ENCODE measurements at places on chromosomes 13 and 19.

DNA sequence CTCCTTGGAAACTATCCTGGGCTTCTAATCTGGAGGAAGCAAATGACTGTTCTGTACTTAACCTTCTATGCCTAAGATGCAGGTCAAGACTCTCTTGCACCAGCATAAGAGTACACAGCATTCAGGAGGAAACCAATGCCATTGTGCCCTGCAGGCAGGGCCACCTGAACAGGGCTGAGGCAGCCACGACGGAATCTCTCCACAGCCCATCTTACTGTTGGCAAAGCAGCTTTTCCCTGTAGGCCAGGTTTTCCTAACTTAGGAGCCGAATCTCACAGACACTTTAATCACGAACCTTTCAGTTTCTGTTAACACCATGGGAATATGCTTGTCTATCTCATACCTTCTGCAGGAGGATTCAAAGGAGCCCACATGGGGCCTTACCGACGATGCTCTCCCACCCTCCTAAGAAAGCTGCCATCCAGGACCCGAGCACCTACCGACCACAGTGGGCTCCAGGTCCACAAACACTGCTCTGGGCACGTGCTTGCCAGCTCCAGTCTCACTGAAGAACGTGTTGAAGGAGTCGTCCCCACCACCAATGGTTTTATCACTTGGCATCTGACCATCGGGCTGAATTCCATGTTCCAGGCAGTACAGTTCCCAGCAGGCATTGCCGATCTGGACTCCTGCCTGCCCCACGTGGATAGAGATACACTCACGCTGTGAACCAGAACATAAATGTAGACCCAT lies 2.6 kb downstream of the TUBA3C start:
- DNase-seq: no peak

- no peak for DNase-seq
Observed at GRCh38 chr19:57689750-57690149, 8.0 kb downstream of the ZNF551 start.

GRCh38 chr19:42850981-42851717 lies 28.4 kb downstream of the PSG1 start:
- no peak for DNase-seq

DNA sequence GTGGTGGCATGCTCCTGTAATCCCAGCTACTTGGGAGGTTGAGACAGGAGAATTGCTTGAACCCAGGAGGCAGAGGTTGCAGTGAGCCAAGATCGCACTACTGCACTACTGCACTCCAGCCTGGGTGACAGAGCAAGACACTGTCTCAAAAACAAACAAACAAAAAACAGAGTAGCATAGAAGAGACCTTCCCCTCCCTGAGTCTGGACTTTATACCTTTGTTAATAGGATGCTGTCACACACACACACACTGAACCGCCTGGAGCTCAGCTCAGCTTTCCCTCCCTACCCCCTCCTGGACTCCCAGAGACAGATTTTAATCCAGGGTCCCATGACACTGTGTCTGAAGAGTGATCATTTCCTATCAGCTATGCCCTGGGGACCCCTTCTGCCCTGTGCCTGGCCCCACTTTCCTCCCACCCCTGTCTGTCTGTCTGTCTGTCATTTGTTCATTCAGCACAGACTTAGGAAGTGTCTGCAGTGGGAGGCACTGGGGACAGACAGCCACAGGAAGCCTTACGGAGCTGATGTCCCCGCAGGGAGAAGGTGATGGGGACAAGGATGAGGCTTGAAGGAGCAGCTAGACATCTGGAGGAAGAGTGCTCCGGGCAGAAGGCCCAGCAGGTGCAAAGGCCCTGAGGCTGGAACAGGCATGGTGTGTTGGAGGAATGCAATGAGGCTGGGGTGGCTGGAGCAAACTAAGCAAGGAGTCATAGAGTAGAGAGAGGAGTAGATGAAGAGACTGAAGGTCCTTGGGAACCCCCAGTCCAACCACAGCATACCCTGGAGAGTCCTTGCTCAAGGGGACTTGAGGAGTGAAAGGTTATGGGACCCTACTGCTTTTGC lies 4.9 kb downstream of the CERS4 start:
- no peak for DNase-seq

DNA sequence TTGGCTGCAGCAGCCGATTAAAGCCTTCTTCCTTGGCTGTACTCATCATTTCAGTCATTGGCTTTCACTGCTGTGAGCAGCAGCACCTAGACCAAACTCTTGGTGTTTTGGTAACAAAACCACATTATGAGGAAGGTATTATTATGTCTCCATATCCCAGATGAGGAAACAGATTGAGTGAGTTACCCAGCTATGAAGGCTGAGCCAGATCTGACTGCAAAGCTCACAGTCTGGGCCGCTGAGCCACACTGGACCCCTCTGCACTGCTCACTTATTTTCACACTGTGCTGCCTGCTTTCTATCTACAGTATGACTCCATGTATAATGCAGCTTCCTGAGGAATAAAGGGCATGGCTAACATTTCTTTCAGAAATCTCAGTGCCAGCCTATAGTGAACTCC lies 24.5 kb downstream of the CRYL1 start:
- DNase-seq: no peak

DNA sequence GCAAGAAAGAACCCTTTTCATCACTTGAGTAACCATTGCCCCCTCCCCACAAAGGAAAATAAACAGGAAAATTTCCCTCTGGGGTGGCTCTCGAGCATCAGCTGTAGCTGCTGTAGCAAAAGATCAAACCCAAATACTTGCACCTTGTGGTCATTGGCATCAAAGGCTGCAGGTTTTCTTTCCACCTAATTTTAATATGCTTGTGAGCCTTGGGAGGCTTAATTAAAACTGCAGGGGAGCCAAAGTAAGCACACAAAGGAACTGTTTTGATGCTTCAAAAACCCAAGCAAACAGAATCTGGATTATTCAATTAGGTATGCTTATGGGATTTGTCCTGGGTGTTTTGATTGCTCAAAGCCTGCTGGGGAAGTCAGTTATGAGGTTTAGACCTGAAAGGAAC lies 119.5 kb downstream of the SHISA2 start:
- DNase-seq: no peak

DNA sequence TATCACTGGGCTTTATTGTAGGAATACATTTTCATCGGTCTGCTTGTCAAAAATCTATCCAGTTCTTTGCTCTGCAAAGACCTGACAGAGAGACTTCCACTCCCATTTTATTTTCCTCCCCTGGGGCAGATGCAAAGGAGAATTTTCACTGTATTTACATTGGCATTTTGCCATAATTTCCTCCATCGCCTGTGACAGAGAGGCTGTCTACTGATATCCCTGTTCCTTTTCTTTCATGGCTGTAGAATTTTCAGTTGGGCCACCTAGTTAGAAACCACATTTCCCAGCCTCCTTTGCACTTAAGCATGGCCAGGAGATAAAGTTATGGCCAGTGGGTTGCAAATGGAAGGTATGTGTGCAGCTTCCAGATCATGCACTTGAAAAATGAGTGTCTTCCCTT lies 89.3 kb downstream of the NUFIP1 start:
- peak; percentile 49 for DNase-seq

DNA sequence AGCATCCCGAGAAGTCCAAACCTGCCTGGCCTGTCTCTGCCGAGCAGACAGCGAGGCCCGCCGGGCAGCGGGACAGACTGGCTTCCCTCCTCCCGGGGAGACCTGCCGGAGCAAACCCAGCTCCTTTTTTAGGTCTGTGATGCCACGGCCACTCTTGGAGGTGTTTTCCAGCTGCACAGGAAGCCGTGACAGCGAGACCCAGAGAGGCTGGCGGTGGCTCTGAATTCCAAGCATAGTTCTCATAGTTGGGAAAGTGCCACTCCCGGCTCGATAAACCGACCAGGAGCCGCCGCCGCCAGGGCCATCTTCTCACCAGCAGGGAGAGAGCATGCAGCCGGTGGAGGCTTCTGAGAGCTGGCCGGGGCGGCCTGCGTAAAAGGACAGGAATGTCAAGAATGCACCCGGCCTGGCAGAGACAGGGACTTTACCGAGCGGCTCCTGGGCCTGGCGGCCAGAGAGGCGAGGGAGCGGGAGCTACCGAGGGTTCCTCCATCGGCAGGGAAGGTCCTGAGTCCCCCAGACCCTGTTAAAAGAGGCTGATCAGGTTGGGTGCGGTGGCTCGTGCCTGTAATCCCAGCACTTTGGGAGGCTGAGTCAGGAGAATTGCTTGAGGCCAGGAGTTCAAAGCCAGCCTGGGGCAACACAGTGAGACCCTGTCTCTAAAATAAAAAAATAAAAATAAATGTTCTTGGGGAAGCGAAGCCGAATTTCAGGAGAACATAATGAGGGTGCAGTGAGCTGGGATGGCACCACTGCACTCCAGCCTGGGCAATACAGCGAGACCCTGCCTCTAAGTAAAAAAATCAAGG lies 64.9 kb downstream of the GADD45B start:
- peak; percentile 41 for DNase-seq

GRCh38 chr19:48918801-48919247 lies 14.7 kb upstream of the DHDH start:
- no peak for DNase-seq

DNA sequence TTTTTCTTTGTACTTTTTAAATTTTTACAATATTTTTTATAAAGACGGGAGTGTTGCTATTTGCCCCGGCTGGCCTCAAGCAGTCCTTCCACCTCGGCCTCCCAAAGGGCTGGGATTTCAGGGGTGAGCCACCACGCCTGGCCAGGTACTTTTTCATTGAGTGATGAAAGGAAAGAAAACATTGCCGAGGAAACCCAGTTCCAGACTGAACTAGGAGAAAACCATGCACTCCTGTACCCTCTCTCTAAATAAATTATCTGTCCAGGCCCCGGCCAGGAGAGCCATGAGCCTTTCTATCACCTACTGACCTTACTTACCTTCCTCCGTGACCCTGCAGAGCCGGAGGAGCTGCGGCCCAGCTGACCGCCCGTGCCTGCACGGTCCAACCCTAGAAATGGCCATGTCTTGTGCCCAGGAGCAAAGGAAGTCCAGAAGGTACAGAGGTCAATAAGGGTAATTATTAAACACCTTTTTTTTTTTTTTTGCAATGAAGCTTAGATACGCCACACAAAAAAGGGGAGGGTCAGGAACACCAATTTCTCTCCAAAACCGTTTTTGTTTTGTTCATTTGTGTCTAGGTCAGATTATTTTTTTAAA lies at the start of gene SLC7A9:
SLC7A9 (minus strand) TSS at position 399 of the 597 bp plus-strand sequence. CDS start 1,233 bp downstream, outside the sequence.
- DNase-seq: no peak

DNA sequence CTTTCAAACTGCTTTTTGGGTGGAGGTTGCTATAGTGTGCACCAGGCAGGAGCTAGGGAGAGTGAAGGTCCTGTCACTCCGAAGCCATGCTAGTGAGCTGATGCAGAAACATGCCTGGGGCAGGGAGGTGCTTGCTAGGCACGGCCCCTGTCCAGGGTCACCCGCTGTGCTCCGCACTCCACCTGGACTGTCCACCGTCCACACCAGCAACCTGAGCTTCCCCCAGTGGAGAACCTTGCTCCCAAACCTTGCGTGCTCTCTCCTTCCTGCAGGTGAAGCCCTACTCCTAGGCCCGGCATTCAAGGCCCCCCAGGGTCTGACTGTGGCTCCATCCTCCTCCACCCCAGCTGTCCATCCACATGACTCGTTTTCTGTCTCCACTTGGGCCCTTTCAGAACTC lies 12.3 kb downstream of the SLC15A1 start:
- no peak for DNase-seq

- DNase-seq: no peak
Observed at GRCh38 chr19:50870417-50871089, 2.7 kb upstream of the KLK2 start.

DNA sequence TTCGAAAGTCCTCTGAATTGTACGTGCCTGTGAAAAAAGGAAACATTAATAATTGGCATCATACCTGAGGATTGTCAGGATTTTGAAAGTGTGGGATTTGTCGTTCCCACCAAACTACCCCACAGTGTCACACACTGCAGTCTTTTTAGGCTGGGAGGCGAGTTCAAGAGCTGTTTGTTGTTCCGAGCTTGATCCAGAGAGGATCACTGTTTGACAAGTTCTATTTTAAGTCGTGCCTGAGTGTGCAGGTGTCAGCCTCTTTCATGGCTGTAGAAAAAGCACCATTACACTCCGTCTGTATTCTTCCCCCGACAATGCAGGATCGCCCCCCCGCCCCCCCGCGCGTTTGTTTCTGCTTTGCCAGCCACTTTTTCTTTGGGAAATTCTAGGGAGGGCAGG lies 635 bp upstream of the NBEA start:
- no peak for DNase-seq

DNA sequence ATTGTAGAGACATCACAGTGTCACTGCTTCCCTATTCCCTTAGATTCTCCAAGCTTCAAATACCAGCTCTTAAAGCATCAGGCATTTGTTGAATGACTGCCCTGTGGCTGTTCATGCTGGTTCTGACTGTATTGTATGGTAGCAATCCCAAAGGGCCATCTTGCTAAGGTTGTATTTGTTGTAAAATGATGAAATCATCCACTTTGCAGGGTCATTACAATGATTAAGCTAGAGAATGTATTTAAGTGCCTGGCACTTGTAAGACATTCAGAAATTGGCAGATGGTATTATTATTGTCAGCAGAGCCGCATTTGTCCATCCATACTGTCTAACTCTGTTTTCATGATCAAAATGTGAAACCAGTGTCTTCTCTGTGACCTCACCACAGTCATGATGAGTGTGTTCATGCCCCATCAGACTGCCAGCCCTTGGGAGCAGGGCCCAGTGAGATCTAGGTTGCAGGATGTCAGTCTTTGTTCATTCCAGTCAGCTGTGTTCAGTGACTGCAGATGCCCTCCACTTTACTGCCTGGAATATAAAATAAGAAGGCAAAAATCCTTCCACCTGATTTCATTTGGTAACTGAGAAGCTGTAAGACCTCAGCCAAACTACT lies 86.1 kb downstream of the DHRS12 start:
- DNase-seq: no peak

DNA sequence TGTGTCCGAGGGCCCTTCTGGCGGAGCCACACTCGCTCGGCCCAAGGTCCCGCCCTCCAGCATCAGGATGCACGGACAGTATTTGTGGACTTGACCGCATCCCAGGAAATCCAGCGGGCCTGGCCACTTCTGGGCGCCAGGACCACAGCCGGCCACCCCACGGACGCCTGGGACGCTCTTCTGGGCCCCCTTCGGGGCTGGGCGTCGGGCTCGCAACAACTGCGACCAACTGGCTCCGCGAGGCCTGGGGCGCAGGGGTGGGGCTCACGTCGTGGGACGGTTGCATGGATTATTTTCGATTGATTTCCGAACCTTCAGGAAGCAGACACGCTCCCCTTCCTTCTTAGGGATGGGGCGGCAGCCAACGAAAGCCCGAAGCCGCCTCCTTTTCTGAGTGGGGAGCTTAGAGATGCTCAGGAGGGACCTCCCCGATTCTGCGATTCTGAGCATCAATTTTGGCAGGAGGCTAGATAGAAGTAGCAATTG lies 521 bp upstream of the NUP58 start:
- no peak for DNase-seq

- no peak for DNase-seq
Observed at GRCh38 chr19:8702350-8702749, 3.8 kb upstream of the ACTL9 start.

Data from NCI-H1048 (cell line).